B cell (primary cell): ENCODE measurements at places on chromosomes 1 and 21. TPM values are rescaled to one million over a fixed set of nuclear protein-coding genes. Genes with fewer than 3 reads are reported as not detected.
A peak's percentile ranks its signal among the peaks of the same experiment; 100 is the strongest.

DNA sequence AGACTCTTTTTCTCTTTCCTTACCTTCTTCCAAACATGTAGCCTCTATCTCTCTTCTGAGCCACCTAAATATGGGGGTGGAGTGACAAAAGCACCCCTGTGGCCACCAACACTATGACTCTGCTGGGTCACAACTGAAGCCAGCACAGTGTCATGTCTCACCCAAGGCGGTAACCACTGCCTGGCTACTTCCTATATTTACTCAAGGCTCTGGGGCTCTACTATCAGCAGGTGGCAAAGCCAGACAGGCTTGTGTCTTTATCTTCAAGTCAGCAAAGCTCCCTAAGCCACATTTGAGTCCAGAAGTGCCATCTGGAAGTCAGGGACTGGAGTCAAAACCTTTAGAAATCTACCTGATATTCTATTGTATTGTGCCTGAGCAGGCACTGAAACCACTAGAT is 1515.2 kb downstream of the PLA2G4A start:
- no peak for DNase-seq

- no peak for DNase-seq
Observed at GRCh38 chr1:205726619-205727125, 23.3 kb downstream of the NUCKS1 start.

GRCh38 chr1:156214024-156214748 is 1.4 kb downstream of the PMF1 start:
- no peak for DNase-seq

DNA sequence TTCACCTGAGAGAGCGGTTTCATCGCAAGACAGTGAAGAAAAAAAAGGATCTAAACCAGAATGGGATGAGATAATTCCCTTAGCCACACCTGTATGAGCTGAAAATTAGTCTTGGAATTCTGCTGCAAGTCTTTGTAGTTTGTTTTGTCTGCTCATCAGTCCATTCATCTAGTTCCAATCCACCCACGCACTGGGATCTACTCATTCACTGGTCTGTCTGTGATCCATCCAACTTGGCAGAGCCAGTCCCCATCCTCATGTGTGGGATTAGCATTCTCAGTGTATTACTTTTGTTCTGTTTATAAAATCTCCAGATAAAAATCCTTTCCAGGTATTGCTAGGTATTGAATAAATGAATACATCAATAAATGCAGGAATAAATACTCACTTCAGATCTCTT is 266.5 kb upstream of the USP24 start:
- no peak for DNase-seq

- DNase-seq = peak; percentile 8
Observed at GRCh38 chr1:88736633-88737248, 52.7 kb downstream of the PKN2 start.

- no peak for DNase-seq
Observed at GRCh38 chr1:214310777-214311690, 30.1 kb downstream of the SMYD2 start.

DNA sequence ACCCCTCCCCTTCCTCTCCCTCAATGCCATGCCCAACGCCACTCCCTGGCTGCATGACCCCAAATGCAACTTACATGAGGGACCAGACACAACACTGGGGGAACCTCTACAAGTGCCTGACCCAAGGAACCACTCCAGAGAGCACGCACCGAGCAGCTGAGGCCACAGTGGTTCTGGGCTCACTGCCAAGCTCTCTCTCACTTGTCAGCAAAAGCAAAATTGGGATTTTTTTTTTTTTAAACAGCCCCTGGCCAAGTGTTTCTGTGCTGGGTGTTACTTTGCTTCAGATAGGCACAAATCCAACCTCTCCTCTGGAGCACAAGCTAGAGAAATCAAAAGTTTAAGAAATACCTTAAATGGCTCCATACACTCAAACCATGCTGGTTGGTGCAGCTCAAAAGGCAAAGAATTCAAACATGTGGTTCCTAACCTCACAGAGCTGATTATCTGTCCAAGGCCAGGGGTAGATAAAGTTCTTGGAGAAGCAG is 363.0 kb downstream of the SETD4 start:
- DNase-seq = no peak

- DNase-seq = no peak
Observed at GRCh38 chr1:173507847-173508209, 30.7 kb downstream of the PRDX6 start.

DNA sequence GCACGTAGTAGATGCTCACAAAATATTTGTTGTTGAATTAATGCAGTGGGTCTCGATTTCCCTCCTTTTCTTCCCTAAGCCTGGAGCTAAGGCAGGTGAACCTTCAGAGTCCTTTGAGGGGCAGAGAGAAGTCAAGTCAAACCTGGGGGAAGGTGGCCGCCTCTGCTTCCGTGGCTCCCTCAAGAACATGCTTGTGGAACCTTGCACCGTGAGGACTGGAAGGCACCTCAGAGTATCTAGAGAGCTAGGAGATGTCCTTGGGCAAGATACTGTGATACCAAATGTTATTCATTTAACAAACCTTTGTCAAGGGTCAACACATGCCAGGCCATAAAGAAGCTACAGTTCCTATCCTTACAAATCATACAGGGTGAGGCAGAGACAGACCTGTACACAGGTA is 38.3 kb downstream of the GPA33 start:
- DNase-seq = no peak

DNA sequence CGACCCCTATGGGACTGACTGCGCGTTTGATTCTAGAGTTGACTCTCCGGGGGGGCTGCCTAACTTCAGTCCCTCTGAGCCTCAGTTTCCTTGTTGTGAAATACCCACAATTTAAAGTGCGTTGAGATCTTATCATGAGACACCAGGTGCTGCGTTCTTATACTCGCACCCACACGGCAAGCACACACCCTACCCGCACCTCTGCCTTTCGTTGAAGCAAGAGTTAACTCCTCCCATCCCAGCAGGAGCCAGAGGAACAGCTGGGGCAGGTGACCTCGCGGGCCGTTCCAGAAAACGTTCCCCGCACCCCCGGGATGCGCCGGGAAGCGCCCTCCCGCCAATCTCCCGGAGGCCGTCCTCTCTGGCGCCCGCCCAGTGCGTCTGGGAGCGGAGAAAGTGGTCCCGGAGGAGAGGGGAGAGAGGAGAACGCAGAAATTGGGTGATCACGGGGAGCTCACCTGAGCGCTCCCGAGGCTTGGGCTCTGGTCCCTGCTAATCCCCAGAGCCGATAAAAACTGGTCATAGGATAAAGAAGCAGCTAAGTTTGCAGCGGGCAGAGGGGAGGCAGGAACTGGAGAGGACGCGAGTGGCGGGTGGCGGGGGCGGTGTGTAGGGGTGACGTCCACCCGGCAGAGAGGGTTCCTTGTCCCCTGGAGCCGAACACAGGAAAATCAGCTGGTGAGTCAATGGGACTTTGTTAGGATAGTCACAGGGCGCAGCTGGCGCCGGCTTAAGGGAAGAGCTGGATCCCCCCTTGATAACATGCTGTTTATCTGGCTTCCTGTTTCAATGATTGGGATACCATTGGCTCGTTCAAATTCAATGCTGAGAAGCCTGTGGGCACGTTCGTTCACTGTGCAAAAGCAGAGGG is 869 bp downstream of the NAV1 start:
- peak; percentile 24 for DNase-seq

- no peak for DNase-seq
Observed at GRCh38 chr21:37555672-37556261, 189.2 kb downstream of the DYRK1A start.

GRCh38 chr1:56780128-56780750 is 39.0 kb downstream of the FYB2 start:
- DNase-seq = no peak

DNA sequence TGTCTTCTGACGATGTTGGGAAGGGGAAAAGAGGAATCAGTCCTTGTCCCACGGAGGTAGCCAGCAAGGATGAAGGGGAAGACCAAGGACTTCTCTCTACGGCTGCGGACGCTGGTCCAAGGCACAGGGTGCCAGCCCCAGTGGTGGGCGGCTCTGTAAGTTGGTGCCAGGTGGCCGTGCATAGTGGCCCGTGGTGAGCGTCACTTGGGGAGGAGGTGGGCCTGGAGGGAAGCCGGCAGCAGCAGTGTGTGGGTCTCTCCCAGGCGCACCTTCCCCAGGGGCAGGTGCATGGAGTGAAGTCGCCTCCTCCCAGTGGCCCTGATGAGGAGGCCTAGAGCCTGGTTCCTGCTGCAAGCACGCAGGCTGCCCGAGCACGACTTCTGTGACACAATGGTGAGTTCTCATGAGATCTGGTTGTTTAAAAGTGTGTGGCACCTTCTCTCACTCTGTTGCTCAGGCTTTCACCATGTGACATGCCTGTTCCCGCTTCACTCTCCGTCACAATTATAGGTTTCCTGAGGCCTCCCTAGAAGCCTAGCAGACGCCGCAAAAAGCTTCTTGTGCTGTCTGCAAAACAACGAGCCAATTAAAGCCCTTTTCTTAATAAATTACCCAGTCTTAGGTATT is 43.6 kb upstream of the TIAM1 start:
- no peak for DNase-seq

GRCh38 chr1:91513160-91513559 is 12.5 kb downstream of the CDC7 start:
- DNase-seq = no peak

DNA sequence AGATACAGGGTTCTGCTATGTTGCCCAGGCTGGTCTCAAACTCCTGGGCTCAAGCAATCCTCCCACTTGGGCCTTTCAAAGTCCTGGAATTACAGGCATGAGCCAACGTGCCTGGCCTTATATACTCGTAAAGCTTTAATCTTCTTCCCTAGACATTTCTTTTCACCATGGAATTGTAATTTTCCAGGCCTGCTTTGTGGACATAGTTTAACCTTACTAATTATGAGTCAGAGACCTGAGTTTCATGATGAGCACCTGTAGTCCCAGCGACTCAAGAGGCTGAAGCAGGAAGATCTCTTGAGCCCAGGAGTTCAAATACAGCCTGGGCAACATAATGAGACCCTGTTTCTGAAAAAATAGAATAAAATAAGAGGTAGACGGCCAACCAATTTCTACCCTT is 12.3 kb downstream of the PATJ start:
- DNase-seq = no peak

DNA sequence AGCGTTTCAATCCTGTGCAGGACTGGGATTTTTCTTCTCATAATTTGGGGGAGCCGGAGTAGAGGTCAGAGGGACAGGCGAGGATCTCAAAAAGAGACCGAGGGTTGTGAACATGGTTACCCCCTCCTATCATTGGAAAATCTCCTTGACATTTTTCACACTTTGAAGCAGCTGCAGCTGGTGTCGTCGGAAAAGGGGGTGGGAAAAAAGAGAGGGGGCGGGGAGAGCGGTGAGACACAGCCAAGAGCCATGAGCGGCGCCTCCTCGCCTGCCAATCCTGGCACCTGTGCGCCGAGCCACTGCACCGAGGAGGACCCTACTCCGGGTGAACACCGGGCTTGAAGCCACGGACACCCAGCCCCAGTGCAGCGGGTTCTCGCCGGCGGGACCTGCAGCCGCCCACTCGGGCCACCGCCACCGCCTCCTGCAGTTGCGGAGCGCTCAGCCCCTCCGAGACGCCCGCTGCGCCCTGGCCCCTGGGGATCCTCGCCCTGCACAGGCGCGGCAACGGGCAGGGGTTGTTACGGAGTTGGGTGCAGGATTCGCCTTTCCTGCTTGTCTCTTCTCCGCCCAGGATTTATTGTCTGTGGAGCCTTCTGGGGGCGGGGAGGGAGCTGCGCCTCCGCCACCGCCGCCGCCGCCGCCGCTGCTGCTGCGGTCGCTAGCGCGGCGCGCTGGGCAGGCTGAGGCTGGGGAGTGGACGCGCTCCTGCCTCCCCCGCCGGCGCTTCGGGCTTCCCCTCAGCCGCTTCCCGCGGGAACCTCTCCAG is at the start of gene LRRC7:
Gene LRRC7, plus strand, starts transcription at position 271 of the 769 bp plus-strand sequence. CDS start 718 bp downstream, outside the sequence.
- no peak for DNase-seq

- no peak for DNase-seq
Observed at GRCh38 chr1:110798691-110799256, 74.2 kb upstream of the CD53 start.

GRCh38 chr1:156070548-156070947 is 9.6 kb downstream of the RAB25 start:
- no peak for DNase-seq

DNA sequence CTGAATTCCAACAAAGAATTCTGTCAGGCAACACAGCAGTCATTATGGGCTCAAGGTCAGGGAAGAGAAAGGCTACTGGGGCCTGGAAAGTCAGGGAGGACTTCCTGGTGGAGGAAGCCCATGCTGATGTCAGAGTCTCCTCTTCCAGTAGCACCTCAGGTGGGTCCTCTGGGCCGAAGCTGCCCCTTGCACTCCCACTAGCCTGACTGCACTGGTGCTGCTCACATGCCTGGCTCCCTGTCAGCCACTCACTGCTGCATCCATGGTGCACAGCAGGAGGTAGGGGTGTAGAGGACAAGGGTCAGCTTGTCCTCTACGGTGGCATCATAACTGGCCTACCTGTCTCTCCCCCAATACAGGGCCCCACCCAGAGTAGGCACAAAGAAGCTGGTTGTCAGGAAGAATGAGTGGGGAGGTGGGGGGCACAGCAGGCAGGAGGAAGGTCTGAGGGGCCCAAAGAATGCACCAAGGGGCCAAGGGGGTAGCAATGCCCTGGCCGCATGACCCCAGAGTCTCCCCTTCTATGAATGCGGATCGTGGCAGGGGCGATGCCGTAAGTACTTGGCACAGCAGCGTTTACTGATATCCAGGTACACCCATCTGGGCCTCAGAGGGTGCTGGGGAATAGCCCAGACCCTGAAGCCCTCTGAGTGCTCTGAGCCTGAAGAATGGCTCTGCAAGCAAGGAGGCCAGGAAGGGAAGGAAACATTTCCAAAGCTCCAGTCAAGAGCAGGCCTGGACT is 80.3 kb downstream of the GLIS1 start:
- no peak for DNase-seq

DNA sequence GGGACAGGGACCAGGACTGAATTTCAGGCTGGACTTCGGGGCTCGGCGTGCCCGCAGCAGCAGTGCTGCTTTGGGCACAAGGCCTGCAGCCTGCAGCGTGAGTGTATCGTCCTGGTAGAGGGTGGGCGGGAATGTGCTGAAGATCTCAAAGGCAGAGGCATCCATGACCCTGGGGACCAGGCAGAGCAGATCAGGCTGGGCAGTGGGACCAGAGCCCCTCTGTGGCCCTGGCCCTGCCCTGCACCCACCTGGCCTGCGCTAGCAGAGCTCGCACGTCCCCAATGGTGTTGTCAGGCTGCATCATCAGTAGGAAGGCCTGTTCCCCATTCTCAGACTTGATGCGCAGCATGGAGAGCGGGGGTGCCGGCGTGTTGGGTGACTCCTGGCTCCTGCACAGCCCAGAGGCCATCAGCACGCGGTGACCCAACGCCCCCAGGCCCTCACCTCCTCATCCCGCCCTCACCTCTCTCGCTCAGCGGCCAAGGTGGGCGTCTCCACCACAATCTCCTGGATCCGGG is 2.6 kb downstream of the SH3BGRL3 start:
- DNase-seq = no peak

- DNase-seq = no peak
Observed at GRCh38 chr21:21955204-21955603, 957.0 kb downstream of the NCAM2 start.

GRCh38 chr1:40184193-40184592 is 23.0 kb downstream of the RLF start:
- DNase-seq = no peak

- DNase-seq = no peak
Observed at GRCh38 chr1:93056214-93056613, 22.9 kb upstream of the MTF2 start.

- DNase-seq = no peak
Observed at GRCh38 chr1:62356257-62356835, 37.1 kb upstream of the KANK4 start.

The GPR3 gene
- not detected in 2 replicates for total RNA-seq

The TAS1R1 gene
- not detected in 2 replicates for total RNA-seq

The RBM11 gene
- total RNA-seq = 3.0 and 3.4 TPM in 2 replicates

The LCE3A gene
- total RNA-seq = not detected in 2 replicates

The BTBD8 gene
- total RNA-seq = 1.9 and 2.1 TPM in 2 replicates

The CDA gene
- not detected in 2 replicates for total RNA-seq

The SYPL2 gene
- total RNA-seq = not detected in 2 replicates

The PSRC1 gene
- not detected in 2 replicates for total RNA-seq

The CHRM3 gene
- total RNA-seq = not detected in 2 replicates

The NME7 gene
- total RNA-seq = 13.1 and 14.3 TPM in 2 replicates
